Left renal cortex interstitium (tissue), 4 donors: ENCODE measurements at places on chromosomes 6 and 20. TPM values are rescaled to one million over a fixed set of nuclear protein-coding genes. Genes with fewer than 3 reads are reported as not detected.

GRCh38 chr6:45148278-45148677 is 179.9 kb upstream of the RUNX2 start:
- DNase-seq = no peak

DNA sequence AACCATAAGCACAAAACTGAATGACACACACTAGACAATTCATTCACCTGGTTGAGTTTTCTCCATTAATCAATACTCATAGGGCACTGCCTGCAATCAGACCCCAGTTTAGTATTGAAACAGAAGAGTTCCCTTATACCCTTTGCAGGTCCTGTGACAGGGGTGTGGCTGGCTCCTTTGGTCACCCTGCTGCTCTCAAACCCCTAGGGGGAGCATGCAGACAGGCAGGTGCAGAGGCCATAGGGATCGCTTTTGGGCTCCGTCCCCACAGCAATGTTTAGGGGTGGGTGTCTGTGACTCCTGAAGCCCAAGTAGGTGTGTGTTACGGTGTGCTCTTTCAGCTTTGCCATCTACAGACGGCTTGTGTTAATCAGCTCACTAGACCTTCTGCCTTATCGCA is 210.4 kb downstream of the CENPW start:
- DNase-seq = no peak

DNA sequence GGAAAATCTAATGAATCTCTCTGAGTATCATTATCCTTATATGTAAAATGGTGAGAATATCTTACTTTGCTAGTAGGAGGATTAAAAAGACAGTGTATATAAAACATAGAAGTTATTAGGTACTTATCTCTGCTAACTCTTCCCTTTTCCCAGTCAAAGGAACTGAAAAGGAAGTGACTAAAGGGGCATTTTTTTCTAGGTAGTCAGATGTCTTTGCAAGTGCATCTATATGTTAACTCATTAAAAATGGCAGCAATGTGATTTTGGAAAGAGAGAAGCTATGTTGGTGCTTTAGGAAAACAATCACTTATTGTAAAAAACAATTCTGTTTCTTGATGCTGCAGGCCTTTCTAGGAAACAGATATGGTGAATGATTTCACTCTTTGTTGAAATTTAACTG is 180.9 kb downstream of the SAMD5 start:
- DNase-seq = no peak

DNA sequence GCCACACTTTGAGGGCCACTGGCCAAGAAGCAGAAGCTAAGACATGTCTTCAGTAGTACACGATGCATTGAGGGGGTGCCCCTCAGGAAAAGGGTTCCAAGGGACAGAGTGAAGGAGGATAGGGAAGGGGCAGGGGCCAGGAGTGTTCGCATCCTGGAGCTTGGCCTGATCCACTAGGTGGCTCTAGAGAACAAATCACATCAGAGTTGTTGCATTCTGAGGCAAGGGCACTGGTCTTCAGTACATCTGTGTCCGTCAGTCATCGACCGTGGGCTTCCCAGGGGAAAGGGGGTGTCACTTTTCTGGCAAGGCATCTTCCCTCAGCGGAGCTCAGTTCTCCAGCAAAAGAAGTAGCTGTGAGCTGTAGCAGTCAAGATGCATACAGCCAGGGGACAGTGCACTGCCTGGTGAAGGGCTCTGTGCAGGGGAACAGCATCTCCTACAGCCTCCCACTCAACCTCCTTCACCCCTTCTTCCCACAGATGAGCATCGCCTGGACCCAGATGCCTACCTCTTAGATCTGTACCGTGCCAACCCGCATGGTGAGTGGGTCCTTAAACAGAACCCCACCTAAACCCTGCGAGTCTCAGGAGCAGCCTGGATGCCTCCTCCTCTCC is 47.8 kb downstream of the ARHGAP40 start:
- DNase-seq = no peak

DNA sequence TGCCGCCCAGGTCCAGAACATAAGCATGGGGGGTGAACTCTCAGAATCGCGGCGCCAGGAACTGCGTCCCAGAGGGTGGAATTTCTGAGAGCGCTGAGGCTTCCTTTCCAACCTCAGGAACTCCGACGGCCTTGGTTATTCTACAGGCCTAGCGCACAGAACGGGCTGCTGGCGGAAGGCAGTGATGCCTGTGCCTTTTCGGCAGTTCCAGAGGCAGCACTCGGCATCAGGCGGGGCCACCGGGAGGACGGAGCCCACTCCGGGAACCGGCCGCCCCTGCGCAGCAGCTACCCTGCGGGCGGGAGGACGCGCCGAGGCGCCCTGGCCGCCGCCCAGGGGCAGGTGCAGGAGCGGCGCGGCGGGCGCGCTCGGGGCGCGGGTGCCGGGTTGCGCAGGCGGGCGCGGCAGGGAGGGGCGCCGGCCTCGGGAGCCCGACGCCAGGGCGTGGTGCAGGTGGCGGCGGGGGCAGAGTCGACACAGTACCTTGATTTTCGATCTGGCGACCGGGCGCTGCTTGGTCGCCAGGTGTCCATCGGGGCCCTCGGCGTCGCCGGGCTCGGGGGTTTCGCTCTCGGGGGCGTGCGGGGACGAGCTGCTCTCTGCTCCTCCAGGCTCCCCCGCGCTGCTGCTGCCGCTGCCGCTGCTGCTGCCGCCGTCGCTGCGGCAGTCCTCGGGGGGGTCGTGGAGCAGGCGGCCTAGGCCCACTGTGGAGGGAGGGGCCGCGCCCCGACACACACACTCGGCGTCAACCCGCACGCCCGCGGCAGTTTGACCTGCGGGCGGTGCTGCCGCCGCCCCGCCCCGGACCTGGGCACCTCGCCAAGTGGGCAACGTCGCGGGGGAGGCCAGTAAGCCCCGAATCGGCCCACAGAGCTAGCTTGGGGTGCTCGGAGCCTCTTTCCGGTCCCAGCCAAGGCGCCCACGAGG is 1.3 kb downstream of the OVOL2 start:
- DNase-seq = no peak

- DNase-seq = no peak
These were observed 49.4 kb upstream of the IRF4 start for GRCh38 chr6:341914-342831.

GRCh38 chr6:80340280-80340679 is 233.8 kb downstream of the BCKDHB start:
- DNase-seq = no peak

VSTM2L gene
- 2.9 TPM for polyA plus RNA-seq

ME1 gene
- 2.8 TPM for polyA plus RNA-seq
